ENCODE measurements at places on chromosomes 6 and 20.

- no peak for DNase-seq
Observed at GRCh38 chr6:28005975-28006374, 48.9 kb downstream of the OR2B6 start.

- DNase-seq = no peak
Observed at GRCh38 chr6:18244251-18244650, 20.1 kb downstream of the DEK start.

DNA sequence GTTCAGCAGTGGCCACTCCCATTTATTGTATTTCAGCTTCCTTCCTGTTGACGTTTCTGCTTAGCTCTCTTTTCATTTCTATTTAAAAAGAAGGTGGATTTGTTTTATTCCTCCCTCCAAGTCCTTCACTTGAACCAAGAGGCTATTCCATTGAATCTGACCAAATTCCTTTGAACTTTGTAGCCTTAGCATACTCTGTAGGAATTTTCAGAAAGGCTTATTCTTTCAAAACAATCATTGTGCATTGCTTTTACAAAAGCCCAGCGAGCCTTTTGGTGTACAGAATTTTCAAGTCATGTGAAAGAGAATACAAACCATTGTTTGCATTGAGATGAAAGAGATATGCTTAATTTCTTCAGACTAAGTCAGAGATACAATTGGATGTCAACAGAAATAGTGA is 151.0 kb upstream of the INSM1 start:
- no peak for DNase-seq

DNA sequence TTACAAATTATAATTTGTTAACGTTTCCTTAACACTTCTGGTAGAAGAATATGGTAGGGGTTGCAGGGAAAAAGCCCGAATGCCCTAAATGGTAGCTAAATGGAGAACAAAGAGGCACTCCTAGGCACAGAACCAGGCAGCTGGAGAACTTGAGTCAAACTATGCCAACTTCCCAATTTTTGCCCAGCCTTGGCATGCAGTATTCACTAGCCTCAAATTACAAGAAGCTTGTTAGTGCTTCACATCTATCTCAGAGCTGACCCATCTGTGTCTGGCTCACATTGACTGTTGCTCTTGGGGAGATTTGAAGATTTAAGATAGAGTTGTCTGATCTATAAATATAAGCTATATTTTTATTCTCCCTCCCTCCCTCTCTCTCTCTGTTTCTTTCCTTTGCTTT is 19.4 kb upstream of the LRFN2 start:
- DNase-seq = no peak

DNA sequence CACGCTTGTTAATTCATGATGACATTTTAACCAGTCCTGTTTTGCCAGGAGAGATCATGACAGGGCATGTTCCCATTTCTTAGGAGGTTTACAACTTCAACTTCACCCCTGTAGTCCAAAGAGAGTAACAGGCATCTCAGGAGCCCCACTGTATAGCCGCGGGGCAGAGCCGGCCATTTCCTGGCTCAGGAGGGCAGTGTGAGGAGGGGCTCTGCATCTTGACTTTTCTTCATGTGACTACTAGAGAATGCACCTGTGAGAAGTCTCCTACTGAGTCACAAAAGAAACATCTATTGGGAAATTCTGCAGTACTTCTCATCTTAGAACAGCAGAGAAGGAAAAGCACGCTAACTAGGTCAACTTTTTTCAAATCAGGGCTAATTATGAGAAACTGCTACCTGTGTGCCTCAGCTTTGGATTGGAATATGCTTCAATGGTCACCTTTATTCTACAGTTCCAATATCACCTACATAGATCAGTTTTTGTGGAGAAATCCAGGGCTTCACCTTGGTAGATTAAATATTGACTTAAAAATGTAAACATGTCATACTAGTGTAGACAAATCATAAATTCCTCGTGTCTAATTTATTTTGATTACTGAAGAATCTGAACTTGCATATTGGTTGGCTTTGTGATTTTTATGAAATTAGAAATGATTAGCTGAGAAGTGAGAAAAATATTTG is 28.6 kb upstream of the SIM1 start:
- DNase-seq = no peak

- no peak for DNase-seq
Observed at GRCh38 chr6:74979065-74979766, 226.6 kb downstream of the COL12A1 start.

GRCh38 chr6:51352506-51353029 is 533.9 kb downstream of the TFAP2B start:
- DNase-seq = no peak

DNA sequence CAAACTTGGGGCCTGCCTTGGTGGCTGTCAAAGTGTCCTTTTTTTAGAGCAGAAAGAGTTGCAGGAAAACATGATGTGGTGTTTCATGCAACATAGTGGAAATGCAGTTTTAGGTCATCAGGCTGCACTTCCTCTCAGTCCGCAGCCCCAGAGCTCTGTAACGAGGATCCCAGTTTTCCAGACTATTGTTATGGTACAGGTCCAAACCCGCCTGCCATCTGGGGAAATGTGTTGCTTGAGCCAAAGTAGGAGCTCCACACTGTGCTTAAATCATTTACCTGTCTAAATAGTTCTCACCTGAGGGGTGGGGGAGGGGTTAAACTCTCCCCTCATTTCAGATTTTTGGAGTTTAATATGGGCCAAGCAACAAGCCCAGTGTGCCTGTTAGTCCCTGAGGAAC is 59.8 kb downstream of the GOPC start:
- no peak for DNase-seq

Data from glomerular endothelial cell (primary cell).